ENCODE measurements at places on chromosomes 6 and 20. TPM values are rescaled to one million over a fixed set of nuclear protein-coding genes. Genes with fewer than 3 reads are reported as not detected.

COX7A2 gene
- 566 TPM for total RNA-seq

KIF6 gene
- total RNA-seq: not detected

SLC17A9 gene
- 9.5 TPM for total RNA-seq

STAU1 gene
- total RNA-seq: 59.8 TPM

FAM209B gene
- 0.93 TPM for total RNA-seq

PXDC1 gene
- 4.8 TPM for total RNA-seq

CYP24A1 gene
- 0.92 TPM for total RNA-seq

GGT7 gene
- total RNA-seq: 12.3 TPM

DNA sequence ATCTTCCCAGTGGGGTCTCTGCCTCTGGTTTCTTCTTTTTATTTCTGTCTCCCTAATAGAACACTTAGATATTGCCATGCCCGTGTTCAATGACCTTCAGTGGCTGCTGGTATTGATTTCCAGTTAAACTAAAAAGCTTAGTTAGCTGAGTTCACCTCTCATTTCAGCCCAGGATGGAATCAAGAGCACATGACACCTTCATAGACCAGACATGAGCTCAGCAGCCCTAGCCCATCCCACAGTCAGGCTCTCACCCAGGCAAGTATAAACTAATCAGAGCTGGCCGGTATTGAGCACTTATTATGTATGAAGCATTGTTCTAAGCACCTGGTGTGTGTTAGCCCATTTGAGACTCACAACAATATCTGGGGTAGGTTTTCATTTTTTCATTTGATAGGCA, 33.7 kb upstream of the PLEKHG1 start:
- no peak overlapping the region for H3K4me3 ChIP-seq
- peaks cover 12% of the 10 kb centered on the region for H3K27me3 ChIP-seq
- no peaks in the 10 kb centered on the region for H3K4me1 ChIP-seq
- no peak overlapping the region for H3K27ac ChIP-seq
- no peak for DNase-seq

GRCh38 chr20:31667315-31668285, 29.9 kb downstream of the COX4I2 start:
- H3K4me3 ChIP-seq: no peak overlapping the region
- H3K4me1 ChIP-seq: peaks cover 65% of the 10 kb centered on the region
- H3K36me3 ChIP-seq: peaks cover 57% of the 10 kb centered on the region
- no peak for DNase-seq
- peak overlapping the region; percentile 70 for H3K27ac ChIP-seq

GRCh38 chr6:108361312-108361932, 66.6 kb downstream of the AFG1L start:
- H3K4me1 ChIP-seq: peaks cover 3% of the 10 kb centered on the region
- DNase-seq: no peak

DNA sequence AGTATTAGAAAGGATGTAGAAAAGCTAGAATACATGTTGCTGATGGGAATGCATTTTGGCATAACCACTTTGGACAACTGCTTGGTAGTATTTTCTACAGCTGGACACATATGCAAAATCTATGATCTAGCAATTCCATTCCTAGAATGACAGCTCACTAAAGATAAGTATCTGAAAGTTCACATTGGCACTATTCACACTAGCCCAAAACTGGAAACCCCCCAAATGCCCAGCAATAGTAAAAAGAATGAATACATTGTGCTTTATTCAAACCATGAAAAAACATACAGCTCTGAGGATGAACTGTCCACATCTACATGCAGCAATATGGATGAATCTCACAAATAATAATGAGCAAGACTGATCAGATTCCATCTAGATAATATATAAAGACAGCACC, 79.0 kb downstream of the PPP1R3G start:
- no peak overlapping the region for H3K27ac ChIP-seq
- no peaks in the 10 kb centered on the region for H3K27me3 ChIP-seq
- H3K4me3 ChIP-seq: no peak overlapping the region
- DNase-seq: no peak

GRCh38 chr6:165506657-165507056, 156.4 kb downstream of the PDE10A start:
- H3K4me3 ChIP-seq: no peak overlapping the region
- DNase-seq: no peak
- H3K4me1 ChIP-seq: peaks cover under 1% of the 10 kb centered on the region
- no peaks in the 10 kb centered on the region for H3K36me3 ChIP-seq
- no peaks in the 10 kb centered on the region for H3K27me3 ChIP-seq

GRCh38 chr20:45061244-45061643, 39.7 kb downstream of the KCNS1 start:
- H3K36me3 ChIP-seq: peaks cover 39% of the 10 kb centered on the region
- no peaks in the 10 kb centered on the region for H3K27me3 ChIP-seq
- no peak overlapping the region for H3K27ac ChIP-seq
- peak; percentile 39 for DNase-seq
- H3K4me3 ChIP-seq: no peak overlapping the region

- peaks cover 5% of the 10 kb centered on the region for H3K27me3 ChIP-seq
- no peak overlapping the region for H3K27ac ChIP-seq
- H3K4me1 ChIP-seq: peaks cover 47% of the 10 kb centered on the region
- DNase-seq: no peak
- no peak overlapping the region for H3K4me3 ChIP-seq
- H3K36me3 ChIP-seq: peaks cover 3% of the 10 kb centered on the region
Observed at GRCh38 chr6:31362751-31363150, 5.8 kb upstream of the HLA-B start.

DNA sequence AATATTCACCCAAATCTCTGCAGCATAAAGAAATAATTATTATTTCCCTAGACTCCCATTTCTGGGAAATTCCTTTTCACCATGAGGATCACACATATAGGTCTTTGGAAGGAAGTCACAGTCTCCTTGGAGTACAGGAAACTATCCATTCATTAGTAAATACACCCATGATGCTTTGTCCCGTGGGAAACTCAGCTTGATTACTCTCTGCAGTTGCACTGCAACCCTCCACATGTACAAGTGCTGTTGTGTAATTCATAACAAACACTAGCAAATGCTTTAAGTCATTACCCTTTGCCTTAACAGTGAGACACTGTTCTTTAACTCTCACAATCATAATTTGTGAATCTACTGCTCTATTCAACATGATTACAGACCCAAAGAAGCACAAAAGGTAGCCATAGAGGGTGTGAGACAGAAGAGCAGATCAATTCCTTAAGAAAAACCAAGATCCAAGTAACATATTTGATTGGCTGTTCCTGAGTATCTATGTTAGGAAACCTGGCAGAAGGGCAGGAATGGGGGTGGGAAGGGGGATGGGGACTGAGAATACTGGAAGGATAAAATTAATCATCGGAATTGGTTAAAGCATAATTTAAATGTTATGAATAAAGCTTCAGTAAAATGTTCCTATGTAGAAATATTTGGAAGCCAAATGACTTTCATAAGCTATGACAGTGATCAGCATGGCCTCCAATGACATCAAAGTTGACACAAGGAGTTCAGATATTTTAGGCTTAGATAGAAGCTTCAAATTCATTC, 268.0 kb downstream of the HACE1 start:
- no peak for DNase-seq
- H3K4me3 ChIP-seq: no peak overlapping the region
- no peak overlapping the region for H3K27ac ChIP-seq

DNA sequence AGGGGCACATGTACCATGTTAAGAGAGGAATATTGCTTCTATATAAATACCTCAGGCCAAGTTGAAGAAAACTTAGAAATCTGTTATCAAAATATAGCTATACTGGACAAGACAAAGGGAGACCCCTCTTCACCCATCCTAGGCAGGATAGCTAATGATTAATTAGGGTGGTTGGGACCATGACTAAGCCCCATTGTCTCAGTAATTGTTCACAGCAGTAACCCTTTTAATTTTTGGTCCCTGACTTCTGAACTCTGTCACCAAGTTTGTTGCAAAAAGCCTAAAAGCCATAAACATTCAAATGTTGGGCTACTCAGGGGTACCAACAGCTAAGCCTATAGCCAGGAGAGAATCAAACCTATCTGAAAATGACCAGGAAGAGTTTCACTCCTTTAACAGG, 19.2 kb upstream of the BTN3A2 start:
- peaks cover 5% of the 10 kb centered on the region for H3K27me3 ChIP-seq
- no peak for DNase-seq
- H3K4me3 ChIP-seq: no peak overlapping the region
- H3K4me1 ChIP-seq: peaks cover 8% of the 10 kb centered on the region
- no peak overlapping the region for H3K27ac ChIP-seq

- H3K36me3 ChIP-seq: no peaks in the 10 kb centered on the region
- H3K4me3 ChIP-seq: no peak overlapping the region
Observed at GRCh38 chr6:116996842-116997241, 119.8 kb downstream of the RFX6 start.

DNA sequence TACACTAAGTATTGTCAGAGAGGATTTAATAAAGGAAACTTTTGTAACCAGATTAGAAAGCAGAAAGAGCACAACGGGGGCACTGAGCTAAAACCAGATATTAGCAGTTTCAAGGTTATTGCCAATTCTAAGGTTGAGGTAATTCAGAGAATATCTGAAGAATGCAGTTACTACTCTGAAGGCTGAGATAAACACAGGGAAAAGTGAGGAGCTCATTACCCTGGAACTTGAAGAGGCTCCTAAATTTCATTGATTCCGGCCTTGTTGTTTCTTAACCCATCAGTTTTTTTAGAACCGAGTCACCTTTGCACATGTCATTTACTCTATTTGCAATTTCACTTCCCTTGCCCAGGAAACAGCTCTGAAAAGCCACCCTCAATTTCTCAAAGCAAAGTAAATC, 72.4 kb upstream of the BTBD3 start:
- no peaks in the 10 kb centered on the region for H3K4me1 ChIP-seq
- no peaks in the 10 kb centered on the region for H3K27me3 ChIP-seq
- H3K36me3 ChIP-seq: no peaks in the 10 kb centered on the region
- H3K4me3 ChIP-seq: no peak overlapping the region

DNA sequence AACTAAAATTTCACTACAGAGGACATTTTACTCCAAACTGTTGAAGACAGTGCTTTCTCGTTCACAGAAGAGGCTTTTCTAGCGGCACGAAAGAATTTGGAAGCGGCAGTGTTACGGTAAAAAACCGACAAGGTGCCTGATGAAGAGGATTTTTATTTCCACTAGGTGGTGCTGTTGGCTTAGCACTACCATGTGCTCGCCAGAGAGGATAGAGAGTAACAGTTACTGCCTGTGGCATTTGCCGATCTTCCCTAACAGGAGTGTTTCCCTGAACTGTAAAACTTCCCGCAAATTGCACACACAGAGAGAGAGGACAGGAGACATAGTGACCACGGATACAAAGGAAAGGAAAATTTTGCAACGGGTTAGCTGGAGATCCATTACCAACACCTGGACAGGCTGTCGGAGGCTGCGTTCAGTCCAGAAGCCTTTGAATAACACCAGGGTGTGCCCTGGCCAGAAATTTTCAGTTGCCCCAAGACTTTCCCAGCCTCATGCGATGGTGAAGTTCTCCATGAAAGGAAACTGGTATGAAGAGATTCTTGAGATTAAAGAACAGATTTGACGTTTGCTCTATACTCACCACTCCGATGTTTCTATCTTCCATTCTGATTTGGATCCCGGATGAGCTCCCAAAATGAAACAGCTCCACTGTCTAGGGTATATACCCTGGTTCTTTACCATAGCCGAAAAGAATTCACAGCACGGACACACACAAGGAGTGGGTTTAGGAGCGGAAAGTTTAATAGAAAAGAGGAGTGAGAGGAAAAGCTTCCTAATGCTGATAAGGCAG, 48.1 kb downstream of the HLA-DPB1 start:
- peaks cover 20% of the 10 kb centered on the region for H3K27me3 ChIP-seq
- no peak overlapping the region for H3K4me3 ChIP-seq
- peaks cover 2% of the 10 kb centered on the region for H3K36me3 ChIP-seq
- no peak overlapping the region for H3K27ac ChIP-seq
- no peaks in the 10 kb centered on the region for H3K4me1 ChIP-seq

Data from activated CD4-positive, alpha-beta memory T cell treated with anti-CD3 and anti-CD28 coated beads for 36 hours (primary cell).